ENCODE measurements at places on chromosomes 16 and 17.

DNA sequence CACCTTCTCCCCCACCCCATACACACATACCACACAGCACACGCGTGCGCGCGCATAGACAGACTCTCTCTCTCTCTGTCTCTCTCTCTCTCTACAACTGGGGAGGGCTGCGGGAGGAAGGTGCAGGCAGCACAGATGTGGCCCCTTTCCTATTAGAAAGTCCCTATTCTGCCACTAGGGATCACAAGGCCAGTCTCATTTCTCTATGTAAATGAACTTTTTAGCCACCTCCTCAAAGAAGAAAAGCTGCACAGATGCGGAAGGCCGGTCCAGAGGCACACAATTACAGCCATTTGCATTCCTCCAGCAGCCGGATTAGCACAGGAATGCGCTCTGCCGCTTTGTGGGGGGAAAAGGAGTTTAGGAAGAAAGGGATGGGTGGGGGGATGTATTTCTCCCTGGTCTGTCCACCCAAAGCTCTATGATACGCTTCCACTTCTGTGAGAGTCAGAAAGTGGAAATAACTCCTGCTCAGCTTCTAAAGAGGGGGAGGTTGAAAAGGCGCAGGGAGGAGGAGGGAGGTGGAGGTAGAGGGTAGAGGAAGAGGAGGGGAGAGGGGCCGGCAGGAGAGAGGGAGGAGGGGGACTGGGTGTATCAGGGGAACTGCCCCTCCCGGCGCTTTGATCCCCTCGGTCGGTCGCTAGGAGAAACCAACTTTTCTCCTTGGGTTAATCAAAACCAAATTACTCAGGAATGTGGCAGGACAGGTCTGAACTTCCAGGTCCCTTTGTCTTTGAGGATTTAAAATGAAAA lies 11.7 kb downstream of the ZFHX3 start:
- DNase-seq = no peak

DNA sequence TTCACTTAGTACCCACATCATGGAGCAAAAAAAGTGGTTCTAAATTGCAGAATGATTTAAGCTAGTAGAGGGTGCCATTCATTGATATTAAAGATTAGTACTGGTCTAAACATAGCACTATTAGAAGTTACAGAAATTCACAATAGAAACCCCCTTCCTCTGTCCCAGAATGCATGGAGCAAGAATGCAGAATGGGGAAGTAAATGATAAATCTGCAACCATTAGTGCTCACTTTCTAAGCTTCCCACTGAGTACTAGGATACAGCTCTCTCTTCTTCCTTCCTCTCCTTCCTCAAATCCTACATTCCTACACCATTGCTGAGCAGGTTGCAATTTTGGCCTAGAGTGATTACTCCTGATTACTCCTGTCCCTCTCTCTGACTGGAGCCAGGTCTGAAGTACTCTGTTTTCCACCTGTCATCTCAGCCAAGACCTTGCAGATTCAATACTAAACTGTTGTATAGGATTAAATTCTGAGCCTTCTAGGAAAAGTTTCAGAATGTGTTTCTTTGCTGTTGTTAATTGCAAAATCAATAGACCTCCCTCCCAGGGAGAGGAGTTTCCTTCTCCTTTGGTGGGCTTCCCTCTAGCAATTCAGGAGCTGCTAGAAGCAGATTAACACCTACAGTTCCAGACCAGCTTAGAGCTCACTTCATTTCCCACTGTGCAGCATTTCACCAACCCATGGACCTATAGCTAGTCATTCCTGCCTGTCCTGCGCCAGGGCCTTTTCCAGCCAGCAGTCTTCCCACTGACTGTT lies 165.5 kb upstream of the TBX2 start:
- DNase-seq = no peak

DNA sequence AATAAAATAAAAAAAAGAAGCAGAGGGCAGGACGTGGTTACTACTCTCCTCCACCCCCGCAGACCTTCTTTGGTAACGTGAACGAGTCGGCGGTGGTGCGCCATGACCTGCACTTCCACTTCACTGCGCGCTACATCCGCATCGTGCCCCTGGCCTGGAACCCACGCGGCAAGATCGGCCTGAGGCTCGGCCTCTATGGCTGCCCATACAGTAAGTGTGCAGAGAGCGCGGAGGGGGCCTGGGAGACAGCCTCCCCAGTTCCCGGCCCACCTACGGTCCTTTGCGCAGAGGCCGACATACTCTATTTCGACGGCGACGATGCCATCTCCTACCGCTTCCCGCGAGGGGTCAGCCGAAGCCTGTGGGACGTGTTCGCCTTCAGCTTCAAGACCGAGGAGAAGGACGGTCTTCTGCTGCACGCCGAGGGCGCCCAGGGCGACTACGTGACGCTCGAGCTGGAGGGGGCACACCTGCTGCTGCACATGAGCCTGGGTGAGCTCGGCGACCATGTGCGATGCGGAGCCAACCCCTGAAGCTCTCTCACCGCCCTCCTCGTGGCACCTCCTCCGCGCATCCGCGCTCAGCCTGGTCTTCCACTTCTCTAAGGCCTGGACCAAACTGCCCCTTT lies 2.7 kb downstream of the CNTNAP1 start:
- DNase-seq = no peak

DNA sequence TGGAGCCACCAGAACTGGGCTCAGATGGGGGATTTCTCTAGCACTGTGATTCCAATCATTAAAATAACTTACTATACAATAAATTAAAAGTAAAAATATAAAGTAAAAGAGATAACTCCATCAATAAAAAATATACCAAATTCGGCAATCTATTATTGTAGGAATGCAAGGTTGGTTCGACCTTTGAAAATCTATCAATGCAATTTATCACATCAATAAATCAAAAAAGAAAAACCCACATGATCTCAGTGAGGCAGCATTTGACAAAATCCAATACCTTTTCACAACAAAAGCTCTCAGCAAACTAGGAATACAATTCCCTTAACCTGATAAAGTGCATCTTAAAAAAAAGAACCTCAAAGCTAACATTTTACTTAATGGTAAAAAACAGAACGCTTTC lies 17.0 kb downstream of the RAB40B start:
- DNase-seq = no peak

- no peak for DNase-seq
Observed at GRCh38 chr16:81908466-81909262, 102.6 kb downstream of the SDR42E1 start.

- no peak for DNase-seq
Observed at GRCh38 chr17:9035249-9035648, 13.9 kb downstream of the NTN1 start.

GRCh38 chr16:35208001-35208935 lies 1748.9 kb downstream of the TP53TG3F start:
- no peak for DNase-seq

GRCh38 chr16:27772093-27772825 lies 222.3 kb downstream of the KATNIP start:
- DNase-seq = no peak

DNA sequence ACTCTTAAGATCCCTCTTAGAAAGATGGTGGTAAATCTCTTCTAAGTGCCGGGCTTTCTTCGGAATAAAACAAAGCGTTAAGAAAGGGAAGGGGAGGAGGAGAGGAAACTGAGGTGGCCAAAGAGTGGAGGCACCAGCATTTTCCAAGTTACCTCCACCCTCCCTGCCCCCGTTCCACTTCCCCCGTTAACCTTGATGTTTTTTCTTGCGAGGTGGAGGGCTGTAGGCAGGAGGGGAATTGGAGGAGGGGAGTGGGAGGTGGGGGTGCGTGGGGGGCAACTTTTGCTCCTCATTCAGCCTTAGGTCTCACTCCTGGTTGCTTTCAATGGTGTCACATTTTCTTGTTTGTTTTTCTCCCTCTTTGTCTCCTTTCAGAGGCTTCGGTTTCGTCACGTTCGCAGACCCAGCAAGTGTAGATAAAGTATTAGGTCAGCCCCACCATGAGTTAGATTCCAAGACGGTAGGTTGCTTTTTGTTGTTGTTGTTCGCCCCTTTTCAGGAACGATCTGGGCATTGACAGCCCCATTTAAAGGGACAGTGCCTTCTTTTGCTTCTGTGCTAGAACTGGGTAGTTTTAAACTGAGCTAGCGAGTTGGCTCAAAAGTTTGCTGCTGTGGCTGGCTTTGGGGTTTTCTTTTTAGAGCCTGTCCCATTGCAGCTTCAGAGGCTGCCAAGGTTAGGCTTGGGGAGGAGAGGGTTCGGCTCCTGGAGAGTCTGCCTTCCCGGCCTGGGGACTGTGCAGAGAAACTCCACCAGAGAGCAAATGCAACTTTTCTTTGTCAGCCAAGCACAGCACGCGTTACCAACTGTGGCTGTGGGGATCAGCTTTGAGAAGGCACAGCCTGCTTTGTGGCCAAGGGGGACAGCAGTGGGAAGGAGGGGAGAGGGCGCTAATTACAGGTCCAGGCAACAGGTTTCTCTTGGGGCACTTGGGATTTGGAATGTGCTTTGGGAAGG lies 1.9 kb downstream of the MSI2 start:
- no peak for DNase-seq

DNA sequence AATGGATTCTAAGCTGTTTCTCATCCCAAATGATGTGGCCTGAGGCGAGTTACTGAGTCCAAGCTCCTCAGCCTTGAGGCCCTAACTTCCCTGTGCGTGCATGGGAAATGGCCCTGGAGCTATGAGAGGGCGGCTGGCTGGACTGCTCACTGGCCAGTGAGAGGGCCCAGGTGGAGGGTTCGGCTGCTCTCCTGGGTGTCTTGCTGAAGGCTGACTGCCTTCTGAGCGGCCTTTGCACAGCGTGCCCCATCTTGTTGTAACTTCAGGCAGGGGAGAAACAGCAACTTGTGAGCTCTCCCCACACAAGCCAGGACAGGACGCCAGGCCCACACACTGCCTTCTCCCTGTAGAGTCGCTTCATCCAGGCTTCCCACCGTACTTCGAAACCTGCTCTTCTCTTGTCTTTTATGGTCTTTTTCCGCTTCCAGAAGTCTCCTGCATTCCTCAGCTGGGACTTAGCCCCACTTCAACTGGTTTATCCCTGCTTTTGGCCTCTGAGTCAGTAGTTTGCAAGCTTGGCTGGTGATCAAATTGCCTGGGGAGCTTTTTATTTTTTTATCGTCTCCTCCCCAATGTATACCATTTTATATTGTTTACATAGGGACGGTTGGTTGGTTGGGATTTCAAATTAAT lies 13.3 kb downstream of the CDH3 start:
- DNase-seq = no peak

DNA sequence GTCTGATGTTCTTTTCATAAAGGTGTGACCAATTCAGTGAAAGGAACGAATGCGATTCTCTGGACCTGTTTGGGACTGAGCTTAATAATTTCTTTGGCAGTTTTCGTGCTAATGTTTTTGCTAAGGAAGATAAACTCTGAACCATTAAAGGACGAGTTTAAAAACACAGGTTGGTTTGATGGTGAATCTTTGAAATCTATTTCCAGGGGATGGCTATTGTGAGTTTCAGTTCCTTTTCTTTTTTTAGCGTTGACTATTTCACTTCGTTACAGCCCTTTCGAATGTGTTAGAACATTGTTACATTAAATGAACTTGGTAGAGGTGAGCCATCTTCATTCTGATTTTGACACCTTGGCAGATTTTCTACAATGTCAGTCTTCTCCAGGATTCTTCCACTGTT lies 1.2 kb downstream of the TNFRSF17 start:
- no peak for DNase-seq

DNA sequence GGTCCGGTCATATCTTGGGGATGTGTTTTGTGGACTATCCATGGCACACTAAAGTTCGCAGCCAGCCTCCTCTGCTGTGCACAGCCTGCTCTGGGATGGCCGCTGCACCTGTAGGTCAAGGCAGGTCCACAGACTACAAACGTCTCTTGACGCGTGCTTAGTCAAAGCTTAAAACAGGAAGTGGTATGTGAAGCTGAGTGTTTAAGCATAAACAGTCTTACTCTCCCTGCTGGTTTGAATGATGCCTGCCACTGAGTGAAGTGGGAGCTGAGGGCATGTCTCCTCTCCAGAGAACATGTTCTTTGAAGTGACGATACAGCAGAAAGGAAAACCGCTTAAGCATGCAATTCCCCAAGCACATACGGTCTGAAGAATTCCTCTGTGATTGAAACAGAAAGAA lies 365.6 kb downstream of the SLC39A11 start:
- no peak for DNase-seq

DNA sequence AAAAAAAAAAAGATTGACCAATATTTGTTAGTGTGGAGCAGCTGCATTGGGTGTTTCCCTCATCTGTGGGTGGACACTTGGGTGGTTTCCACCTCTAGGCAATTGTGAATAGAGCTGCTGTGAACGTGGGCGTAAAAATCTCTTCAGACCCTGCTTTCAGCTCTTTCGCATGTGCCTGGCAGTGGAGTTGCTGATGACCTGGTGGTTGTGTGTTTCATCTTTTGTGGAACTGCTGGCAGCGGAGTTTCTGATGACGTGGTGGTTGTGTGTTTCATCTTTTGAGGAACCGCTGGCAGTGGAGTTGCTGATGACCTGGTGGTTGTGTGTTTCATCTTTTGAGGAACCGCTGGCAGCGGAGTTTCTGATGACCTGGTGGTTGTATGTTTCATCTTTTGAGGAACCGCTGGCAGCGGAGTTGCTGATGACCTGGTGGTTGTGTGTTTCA lies 21.4 kb downstream of the ZC3H18 start:
- DNase-seq = peak; percentile 20

DNA sequence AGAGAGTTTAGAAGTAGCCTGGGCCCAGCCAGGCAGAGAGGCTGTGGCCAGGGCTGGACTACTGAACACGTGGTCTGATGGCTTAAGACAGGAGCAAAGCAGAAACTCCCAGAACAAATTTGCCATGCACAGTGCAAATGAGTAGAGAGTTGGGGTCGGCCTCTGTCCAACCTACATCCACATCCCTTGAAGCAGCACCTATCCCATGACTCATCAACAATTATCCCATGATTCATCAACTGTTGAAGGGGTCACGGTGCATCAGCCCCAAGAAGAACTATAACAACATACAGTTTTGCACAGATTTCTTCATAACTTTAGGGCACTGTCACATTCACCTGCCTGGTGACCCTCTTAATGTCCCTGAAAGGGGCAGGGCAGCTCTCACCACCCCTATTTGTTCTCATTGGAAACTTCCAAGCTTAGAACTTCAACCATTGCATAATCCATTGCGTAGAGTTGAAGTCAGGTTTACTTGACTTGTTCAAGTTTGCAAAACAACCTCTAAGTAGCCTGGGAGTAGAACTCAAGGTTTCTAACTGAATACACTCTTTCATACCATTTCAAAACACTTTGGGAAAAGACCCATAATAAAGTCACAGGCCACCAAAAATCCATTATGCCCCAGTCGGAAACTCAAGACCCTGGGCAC lies 235.2 kb upstream of the CDH5 start:
- DNase-seq = no peak

- no peak for DNase-seq
Observed at GRCh38 chr16:64398793-64399192, 723.1 kb downstream of the CDH11 start.

Data from stimulated activated CD4-positive, alpha-beta T cell treated with anti-CD3 and anti-CD28 coated beads, Interleukin-4, amount 100 ng/mL, for 4 hours (primary cell).